ENCODE measurements at places on chromosomes 1 and 21. TPM values are rescaled to one million over a fixed set of nuclear protein-coding genes. Genes with fewer than 3 reads are reported as not detected.

The CCDC17 gene
- 5.1 TPM for total RNA-seq

The F13B gene
- not detected for total RNA-seq

The MAP3K7CL gene
- 11.6 TPM for total RNA-seq

DNA sequence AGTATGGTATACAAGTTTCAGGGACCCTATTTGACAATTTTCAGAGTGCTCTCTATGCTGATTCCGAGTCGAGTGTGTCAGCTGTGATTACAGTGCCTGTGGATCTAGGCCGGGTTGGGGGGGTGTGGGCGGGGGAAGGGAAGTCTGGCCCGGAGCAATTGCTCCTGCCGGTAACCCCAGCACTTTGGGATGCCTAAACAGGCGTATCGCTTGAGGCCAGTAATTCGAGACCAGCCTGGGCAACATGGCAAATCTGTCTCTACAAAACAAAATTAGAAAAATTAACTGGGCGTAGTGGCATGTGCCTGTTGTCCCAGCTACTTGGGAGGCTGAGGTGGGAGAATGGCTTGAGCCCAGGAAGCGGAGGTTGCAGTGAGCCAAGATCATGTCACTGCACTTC is 1.6 kb upstream of the IL10RB start:
- H3K36me3 ChIP-seq, result peaks cover 6% of the 10 kb centered on the region
- no peaks in the 10 kb centered on the region for H3K27me3 ChIP-seq
- peaks cover 46% of the 10 kb centered on the region for H3K4me1 ChIP-seq
- no peak for DNase-seq
- no peak overlapping the region for H3K4me3 ChIP-seq

- no peaks in the 10 kb centered on the region for H3K27me3 ChIP-seq
- no peak overlapping the region for H3K27ac ChIP-seq
- H3K36me3 ChIP-seq, result no peaks in the 10 kb centered on the region
- no peak overlapping the region for H3K4me3 ChIP-seq
- DNase-seq, result no peak
These were observed 92.1 kb upstream of the RGS18 start for GRCh38 chr1:192066202-192066601.

DNA sequence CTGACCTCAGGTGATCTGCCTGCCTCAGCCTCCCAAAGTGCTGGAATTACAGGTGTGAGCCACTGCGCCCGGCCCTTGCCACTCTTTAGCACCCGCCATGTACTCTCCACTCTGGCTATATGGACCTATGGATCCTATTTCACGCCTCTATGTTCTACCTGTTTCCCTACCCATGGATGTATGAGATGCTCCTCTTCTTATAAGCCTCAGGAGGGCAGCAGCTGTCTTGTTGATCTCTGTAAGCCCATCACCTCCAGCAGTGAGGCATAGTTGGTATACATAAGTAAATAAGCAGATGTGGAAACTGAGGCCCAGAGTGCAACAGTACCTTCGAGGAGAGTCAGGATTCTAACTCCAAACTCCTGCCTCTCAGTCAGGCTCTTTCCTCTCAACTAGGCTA is 24.7 kb upstream of the ARTN start:
- H3K4me1 ChIP-seq, result peaks cover 5% of the 10 kb centered on the region
- H3K4me3 ChIP-seq, result no peak overlapping the region
- no peaks in the 10 kb centered on the region for H3K27me3 ChIP-seq
- H3K36me3 ChIP-seq, result peaks cover 15% of the 10 kb centered on the region
- DNase-seq, result no peak

- no peaks in the 10 kb centered on the region for H3K4me1 ChIP-seq
- H3K36me3 ChIP-seq, result peaks cover 2% of the 10 kb centered on the region
- DNase-seq, result no peak
- H3K27me3 ChIP-seq, result no peaks in the 10 kb centered on the region
- H3K27ac ChIP-seq, result no peak overlapping the region
- H3K4me3 ChIP-seq, result no peak overlapping the region
These were observed 380.7 kb downstream of the SEC16B start for GRCh38 chr1:177589166-177589565.

DNA sequence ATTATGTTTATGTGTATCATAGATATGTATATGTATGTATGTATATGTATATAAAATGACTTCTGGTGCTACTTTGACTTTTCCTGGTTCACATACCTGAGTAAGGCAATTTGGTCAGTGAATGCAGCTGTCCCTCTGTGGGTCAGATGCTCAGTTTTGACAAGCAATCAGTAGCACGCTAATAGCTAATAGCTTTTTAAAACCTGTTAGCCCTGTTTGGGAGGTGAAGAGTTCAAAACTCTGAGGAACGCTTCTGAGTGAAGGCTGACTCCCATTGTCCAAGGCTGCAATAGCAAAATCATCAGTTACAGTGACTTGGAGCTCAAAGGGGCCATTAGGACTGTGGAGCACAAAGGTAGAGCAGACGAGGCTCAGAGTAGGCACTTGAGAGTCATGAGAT is 67.2 kb downstream of the MARK1 start:
- H3K4me3 ChIP-seq, result no peak overlapping the region
- no peaks in the 10 kb centered on the region for H3K4me1 ChIP-seq
- H3K27ac ChIP-seq, result no peak overlapping the region
- no peak for DNase-seq
- H3K36me3 ChIP-seq, result no peaks in the 10 kb centered on the region
